Kidney tubule cell (primary cell): ENCODE measurements at places on chromosomes 5 and 9.

GRCh38 chr9:69115621-69116020 lies 58.5 kb upstream of the TJP2 start:
- DNase-seq, result no peak

GRCh38 chr9:80382211-80382891 lies 810.6 kb downstream of the TLE4 start:
- DNase-seq, result no peak

GRCh38 chr5:14838396-14839319 lies 32.9 kb downstream of the ANKH start:
- no peak for DNase-seq

DNA sequence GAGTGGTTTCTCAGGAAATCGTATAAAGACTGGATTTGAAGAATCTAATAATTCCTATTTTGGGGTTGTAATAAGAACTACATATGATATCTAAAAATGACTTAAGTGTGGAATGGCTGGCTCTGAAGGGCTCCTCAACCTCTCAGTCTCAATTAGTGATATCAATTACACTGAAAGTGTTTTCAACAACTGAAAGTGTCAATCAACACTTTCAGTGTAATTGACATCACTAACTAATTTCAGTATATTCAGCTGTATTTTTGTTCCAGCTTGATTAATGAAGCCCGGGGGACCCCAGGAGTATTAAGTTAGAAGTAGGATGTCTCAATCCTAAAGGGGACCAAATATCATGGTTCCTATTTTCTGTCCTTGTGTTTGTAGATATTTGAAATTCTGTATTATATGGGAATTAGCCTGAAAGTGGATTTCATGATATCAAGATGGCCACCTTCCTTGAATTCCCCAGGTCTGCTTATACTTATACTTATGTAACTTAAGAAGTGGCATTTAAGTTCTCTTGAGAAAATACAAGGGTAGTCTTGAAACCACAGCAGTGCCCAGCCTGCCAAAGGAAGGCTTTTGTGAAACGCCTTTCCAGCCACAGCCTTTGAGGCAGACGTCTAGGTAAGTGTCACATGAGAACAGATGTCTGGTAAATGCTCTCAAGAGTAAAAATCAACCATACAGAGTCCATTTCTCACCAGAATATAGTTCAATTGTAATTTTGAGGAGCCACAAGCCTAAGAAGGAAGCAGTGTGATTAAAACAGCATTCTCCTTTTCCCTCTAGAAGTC lies 4.6 kb downstream of the BASP1 start:
- DNase-seq, result peak; percentile 13

GRCh38 chr5:17734011-17734410 lies 99.8 kb downstream of the TAF11L14 start:
- DNase-seq, result no peak

DNA sequence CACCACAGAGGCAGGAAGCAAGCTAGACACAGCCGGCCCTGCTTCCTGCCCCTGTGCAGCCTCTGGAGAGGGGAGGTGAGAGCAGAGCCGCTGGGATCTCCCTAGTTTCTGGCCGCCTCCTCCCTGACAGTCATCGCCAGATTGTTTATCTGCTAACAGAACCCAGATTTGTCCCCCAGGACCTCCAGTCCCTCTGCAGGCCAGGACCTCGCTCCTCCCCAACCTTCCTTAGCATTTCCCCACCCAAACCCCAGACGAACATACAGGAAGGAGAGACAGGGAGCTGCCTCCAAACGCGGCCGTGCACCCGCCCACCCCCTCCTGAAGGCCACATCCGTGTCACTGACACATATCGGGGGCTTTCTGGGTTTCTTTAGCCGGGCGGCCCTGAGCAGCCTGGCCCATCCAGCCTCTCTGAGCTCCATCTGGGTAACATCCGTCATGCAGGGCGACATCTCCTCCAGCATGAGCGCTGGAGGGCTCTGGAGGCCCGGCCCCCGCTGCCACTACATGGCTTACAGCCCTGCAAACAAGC lies 47.5 kb downstream of the DBH start:
- DNase-seq, result no peak

DNA sequence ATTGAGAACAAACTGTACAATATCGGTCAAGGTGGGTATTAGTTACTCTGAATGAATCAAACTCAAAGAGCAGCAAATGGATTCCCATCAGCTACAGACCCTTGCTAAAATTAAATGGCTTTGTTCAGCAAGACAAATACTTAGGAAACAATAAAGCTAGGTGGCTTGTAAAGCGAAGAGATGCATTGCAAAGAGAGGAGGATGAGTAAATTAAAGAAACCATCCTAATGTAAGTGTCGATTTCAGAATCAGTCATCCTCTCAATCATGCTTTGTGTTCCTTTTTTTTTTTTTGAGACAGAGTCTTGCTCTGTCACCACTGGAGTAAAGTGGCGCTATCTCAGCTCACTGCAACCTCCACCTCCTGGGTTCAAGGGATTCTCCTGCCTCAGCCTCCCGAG lies 359.2 kb upstream of the ZNF462 start:
- DNase-seq, result no peak
